Activated T-cell treated with anti-CD3 and anti-CD28 coated beads for 48 hours (primary cell): ENCODE measurements at places on chromosomes 1 and 21.

GRCh38 chr1:88462488-88463261 is 221.4 kb upstream of the PKN2 start:
- DNase-seq, result no peak

GRCh38 chr1:111480674-111481073 is 6.9 kb downstream of the C1orf162 start:
- no peak for DNase-seq

DNA sequence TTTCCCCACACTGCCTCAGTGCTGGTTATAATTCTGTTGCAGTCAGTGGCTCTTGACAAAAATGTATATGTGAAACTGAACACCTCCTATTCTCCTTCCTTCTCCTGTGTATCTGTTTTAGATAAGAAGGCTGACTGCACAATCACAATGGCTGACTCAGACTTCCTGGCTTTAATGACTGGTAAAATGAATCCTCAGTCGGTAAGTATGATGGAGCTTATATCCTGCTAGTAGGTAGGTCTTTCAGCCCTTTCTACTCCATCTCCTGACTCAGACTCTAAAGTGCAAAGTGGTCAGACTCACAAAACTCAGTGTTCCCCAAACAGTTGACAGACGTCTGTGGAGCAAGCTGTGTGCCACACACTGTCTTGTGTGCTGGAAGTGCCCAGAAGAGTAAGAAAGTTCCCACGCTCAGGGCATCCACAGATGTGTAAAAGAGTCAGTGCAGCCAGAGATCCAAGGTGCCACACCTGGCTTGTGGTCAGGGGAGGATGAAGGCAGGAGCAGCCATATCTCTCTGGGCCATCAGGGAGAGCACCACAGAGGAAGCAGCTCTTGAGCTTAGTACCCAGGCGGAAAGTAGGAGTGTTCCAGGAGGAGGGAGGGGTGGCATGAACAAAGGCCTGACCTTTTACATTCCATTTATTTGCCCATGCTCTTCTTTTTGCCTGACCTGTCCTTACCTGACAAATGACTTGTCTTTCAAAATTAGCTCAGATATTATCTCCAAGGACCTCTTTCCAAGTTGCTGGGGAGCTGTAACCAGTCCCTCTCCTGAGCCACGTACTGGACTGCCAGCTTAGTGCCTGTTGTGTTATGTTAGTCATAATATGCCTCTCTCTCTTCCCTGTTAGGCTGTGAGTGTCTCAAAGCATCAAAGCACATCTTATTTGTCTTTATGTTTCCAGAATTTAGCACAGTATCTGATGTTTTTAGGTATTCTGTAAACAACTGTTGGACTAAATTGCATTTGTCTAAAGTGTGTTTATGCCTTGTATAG is 14.0 kb upstream of the PODN start:
- no peak for DNase-seq

GRCh38 chr1:72235062-72235461 is 47.3 kb downstream of the NEGR1 start:
- DNase-seq, result no peak

DNA sequence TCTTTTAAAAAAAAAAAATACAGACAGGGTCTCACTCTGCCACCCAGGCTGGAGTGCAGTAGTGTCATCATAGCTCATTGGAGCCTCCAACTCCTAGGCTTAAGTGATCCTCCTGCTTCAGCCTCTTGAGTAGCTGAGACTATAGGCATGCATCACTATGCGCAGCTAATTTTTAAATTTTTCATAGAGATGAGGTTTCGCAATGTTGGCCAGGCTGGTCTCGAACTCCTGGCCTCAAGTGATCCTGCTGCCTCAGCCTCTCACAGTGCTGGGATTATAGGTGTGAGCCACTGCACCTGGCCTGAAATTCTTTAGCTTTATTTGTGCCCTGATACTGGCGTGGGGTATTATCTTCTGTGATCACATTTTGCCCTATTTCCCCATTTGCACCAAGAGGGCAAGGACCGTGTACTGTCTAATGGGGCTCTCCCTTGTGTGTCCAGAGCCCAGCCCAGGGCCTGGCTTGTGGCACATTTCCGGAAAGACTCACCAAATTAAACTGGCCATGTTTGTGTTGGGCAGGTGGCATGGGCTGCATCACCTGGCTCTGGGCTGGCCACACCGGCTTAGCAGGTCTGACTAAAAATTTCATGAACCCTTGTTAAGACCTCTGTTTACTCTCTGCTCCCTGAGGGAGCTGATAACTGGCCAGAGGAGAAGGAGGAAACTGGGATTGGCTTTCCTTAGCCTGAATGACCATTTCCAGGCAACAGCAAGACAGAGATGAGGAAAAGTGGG is 32.2 kb downstream of the TRIM62 start:
- DNase-seq, result no peak

DNA sequence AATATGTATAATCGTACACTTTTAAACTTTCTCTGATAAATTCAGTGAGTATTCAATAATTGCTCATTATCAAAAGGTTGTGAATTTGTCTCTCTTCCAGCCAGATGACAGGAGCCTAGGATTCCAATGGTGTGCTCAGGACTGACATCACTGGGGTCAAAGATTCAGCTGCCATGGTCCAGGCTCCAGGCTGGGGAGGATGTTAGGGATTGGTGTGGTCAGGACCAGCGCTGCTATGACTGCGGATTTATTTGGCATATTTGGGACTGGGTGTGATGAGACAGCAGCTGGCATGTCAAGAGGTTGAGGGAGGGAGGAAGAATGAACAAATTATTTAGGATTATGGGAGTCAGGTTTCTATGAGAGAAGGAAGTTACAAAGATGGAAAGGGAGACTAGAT is 48.2 kb upstream of the ABCA4 start:
- DNase-seq, result no peak
